Right cardiac atrium (tissue), 5 donors: ENCODE measurements at places on chromosomes 1 and 21. TPM values are rescaled to one million over a fixed set of nuclear protein-coding genes. Genes with fewer than 3 reads are reported as not detected.

DNA sequence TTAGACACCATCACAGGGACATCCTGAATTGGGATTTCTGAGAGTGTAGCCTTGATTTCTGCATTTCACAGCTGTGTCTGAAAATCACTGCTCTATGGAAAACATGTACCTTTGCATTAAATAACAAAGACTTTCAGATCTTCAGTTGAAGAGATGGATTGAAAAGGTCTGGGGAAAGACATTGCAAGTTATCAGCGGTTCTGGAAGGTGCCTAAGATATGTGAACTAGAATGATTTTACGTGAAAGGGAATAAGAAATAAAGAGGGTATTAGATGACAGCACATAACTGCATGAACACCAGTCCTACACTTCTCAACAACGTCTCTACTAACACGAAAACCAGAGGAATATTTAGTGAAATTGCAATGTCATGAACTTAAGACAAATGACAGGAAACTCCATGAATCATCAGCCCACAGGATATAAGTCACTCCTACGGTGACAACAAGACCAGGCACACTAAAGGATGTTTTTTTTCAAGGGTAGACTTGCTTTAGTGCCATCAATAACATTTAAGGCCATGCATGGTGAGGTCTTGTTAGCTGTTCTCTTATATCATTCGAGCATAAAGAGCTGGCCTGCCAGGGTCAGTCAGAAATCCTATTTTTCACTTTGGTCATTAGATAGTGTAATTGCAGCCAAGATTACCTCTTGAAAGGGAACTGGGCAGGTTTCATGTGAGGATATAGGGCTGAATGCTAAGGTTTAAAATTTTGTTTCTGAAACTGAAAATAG, 283.1 kb downstream of the GRIK1 start:
- no peak for DNase-seq

GRCh38 chr21:33360881-33361602, 36.3 kb downstream of the IFNAR1 start:
- peak; percentile 87 for DNase-seq

TMEM63A gene
- total RNA-seq: 33.9 TPM

- no peak for DNase-seq
Observed at GRCh38 chr1:97423403-97423802, 497.4 kb downstream of the DPYD start.
